Stimulated activated CD4-positive, alpha-beta T cell treated with anti-CD3 and anti-CD28 coated beads, Interleukin-1b, Interleukin-23, amount 100 ng/mL, for 48 hours (primary cell): ENCODE measurements at places on chromosomes 16 and 17.

- no peak for DNase-seq
Observed at GRCh38 chr17:16325964-16326363, 27.3 kb downstream of the CENPV start.

DNA sequence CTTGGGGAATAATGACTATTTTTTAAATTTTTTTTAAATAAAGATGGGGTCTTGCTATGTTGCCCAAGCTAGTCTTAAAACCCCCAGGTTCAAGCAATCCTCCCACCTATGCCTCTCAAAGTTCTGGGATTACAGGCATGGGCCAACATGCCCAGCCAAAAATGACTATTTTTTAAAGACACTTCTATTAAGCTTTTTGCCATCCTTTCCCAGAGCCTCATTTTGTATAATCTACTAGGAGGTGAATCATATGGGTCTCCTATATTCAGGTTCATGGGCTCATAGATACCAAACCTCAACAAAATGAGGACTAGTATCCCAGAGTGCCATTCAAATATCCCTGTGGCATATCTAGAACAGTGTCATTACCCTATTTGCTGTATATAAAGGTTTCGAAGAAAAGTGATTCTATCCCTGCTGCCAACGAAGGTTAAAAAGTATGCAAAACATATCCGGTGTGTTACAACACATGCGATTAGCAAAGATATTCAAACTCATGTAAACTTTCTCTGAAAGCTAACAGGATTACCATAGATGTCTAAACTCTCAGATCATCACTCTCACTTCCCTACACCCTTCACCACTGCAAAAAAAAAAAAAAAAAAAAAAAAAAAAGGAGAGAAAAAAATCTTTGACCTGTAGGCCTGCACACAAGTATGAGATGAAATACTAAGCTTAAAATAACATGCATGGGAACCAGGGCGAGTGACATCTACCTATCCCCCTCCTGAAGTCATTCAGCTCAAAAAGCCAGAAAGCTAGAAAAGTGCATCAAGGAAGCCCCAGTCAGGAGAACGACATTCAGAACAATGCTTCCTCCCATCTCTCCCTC lies 23.5 kb downstream of the XPO6 start:
- no peak for DNase-seq

- DNase-seq = peak; percentile 27
Observed at GRCh38 chr17:63446753-63447470, 806 bp upstream of the CYB561 start.

DNA sequence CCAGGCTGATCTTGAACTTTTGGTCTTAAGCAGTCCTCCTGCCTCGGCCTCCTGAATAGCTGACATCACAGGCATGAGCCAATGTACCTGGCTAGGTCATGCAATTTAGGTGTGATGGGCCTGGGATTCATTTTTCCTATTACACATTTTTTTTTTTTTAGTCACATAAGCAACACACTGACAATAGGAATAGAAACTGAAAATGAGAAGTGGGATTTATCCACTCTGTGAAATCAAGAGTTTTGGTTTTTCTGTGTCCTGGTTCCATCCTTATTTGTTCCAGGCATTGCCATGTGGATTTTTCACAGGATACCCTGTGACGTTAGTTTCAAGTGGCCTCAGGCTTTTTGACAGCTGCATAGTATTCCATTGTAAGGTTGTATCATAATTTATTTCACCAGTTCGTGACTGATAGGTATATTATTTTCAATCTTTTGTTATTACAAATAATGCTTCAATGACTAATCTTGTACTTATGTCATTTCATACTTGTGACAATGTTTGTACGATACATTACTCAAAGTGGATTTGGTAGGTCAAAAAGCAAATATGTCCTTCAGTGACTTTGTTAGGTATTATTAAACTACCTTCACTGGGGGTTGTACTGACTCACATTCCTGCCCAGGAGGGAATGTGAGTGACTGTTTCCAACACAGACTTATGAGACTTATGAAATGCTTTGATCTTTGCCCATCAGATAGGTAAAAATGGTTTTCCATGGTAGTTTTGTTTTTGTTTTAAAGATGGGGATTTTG lies 10.6 kb downstream of the ADCY7 start:
- no peak for DNase-seq

GRCh38 chr16:47320546-47321310 lies 140.1 kb downstream of the ITFG1 start:
- DNase-seq = no peak

- peak; percentile 64 for DNase-seq
Observed at GRCh38 chr17:32519228-32520103, 32.7 kb downstream of the CDK5R1 start.

- DNase-seq = no peak
Observed at GRCh38 chr17:80822021-80822699, 169.5 kb upstream of the CHMP6 start.

GRCh38 chr16:311725-312124 lies 28.8 kb downstream of the PDIA2 start:
- no peak for DNase-seq

DNA sequence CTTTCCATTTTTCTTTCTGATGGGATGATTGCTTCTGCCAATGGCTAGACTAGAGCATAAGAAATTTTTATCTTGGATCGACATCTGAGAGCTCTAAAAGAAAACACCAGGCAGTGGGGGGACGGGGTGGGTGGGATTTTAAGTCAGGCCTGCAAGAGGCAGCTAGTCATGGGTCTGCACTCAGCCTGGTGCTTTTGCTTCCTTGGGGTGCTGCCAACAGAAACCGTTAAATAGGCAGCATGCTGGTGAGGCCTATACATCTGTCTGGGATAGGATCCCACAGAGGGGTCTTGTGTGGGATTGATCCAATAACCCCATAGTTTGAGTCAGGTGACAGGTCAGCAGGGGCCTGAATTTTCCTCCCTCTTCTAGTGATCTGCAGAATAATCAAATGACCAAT lies 26.9 kb downstream of the ZNRF1 start:
- no peak for DNase-seq

- no peak for DNase-seq
Observed at GRCh38 chr16:64469906-64470702, 651.8 kb downstream of the CDH11 start.

DNA sequence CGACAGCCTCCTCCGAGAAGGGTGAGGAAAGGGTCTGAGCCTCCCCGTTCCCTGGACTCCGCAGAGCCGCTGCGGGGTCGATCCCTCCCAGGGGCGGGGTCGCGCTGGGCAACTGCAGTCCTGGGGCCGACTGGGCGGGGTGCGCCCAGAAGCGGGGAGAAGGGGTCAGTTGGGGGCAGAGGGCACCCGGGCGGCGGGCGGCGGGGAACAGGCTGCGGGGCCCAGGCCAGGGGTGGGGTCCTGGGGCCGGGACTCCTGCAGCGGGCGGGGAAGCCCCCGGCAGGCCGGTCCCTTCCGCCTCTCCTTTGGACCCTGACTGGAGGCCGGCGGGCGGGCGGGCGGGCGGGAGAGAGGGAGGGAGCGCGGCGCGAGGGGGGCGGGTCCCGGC lies 352 bp downstream of the GGNBP2 start:
- no peak for DNase-seq

DNA sequence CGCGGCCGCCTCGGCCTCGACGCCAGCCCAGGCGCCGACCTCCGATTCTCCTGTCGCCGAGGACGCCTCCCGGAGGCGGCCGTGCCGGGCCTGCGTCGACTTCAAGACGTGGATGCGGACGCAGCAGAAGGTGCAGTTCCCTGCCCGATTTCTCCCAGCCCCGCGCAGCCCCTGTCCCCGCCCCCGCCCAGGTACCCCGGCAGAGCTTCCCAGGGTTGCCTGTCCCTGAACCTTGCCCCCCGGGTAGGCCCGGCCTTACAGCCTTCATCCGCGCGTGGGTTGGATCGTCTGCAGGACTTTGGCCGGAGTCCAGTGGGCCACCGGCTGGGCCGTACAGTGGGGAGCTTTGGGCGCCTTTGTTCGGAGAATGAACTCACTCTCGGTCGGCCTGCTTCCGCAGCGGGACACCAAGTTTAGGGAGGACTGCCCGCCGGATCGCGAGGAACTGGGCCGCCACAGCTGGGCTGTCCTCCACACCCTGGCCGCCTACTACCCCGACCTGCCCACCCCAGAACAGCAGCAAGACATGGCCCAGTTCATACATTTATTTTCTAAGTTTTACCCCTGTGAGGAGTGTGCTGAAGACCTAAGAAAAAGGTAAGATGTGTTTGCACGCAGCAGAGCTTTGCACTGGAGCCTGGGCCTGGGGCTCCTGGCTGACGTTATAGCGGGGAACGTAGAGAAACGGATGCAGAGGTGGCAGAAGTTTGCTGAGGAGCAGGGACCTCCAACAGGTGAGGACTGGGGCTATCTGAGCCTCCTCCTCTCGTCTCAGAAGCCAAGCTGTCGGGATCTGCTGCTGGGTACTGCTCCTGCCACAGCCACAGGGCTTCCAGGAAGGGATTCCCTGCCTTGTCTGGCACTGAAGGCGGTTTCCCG lies 593 bp downstream of the GFER start:
- DNase-seq = no peak

GRCh38 chr17:28326114-28326513 lies 7.1 kb downstream of the TMEM97 start:
- no peak for DNase-seq

DNA sequence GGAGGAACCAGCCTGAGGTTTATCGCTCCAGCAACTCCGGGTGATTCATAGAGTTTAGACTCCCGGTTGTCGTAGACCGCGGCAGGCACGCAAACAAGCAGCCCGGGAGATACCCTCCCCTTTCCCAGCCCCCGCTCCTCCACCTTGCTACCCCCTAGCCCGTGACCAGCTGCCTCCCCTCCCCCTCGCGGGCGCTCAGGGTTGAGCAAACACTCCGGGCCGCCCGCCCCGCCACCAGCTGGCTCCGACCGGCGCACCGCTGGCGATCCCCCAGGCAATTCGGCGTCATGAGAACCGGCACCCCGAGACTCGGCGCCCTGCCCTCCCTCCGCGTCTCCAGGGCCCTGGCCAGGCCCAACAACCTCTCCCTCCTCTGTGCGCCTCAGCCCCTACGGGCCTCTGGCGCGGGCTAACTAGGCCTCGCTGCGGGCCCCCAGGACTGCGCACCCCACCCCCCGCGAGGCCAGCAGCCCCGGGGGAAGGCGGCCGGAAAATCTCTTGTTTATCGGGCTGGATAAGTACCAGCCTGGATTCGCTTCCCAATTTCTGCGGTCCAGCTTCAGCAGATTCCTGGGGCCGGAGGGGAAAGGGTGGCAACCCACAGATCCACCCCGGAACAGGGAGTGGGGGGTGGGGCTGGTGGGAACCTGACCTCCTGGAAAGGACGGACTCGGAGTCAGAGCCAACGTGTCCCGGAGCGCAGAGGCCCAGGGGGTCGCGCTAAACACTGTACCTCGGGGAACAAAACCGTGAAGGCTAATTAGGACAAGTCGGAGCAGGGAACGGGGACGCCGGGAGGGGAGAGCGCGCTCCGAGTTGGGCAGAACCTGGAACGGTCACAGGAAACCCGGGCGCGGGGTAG lies 951 bp upstream of the GPRC5C start:
- DNase-seq = no peak

DNA sequence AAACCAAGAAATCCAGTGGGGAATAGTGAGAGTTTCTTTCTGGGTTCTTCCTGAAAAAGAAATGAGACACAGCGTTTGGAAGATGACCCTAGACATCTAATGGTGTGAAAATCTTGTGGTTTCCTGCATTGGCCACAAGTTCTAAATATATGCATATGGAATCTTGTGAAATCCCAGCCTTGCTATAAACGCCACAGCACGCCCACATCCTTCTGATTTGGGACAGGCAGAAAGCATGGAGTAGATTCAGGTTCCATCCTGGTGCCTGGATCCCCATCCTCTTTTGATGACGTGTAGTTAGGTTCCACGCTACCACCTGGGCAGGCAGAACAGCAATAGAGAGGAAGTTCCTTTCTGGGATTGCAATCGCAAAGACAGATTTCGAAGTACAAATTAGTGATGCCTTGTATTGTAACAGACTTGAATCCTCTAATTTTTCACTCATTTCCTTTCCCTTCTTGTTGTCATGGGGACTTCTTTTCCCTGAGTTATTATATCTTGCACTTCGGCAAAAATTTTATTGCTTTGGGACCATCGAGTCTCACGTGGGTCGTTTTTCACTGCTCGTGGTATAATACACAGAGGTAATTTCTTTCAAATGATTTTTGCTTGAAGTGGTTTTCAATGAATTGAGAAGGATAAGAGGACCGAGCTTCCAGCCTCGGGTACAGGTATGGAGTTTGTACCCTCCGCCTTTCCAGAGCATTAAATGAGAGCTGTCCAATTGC lies 37.6 kb downstream of the HS3ST4 start:
- no peak for DNase-seq

DNA sequence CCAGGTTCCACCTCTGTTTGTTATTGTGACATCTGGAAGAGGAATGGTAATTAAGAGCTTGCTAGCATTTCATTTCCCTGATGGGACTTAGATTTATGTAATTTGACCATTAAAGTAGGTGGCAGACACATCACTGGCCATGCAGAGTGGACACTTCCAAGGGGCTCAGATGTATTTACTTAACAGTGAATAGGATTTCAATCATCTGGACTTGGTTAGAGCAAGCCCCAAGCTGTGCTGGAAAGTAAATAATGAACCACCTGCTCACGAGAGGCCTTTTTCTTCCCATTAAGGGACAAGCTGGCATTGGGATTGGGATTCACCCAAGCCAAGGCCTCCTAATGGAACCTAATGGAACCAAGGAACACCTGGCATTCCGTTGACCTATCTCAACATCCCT lies 395.3 kb downstream of the HS3ST4 start:
- no peak for DNase-seq

- DNase-seq = no peak
Observed at GRCh38 chr16:8673611-8674412, 605 bp upstream of the ABAT start.

DNA sequence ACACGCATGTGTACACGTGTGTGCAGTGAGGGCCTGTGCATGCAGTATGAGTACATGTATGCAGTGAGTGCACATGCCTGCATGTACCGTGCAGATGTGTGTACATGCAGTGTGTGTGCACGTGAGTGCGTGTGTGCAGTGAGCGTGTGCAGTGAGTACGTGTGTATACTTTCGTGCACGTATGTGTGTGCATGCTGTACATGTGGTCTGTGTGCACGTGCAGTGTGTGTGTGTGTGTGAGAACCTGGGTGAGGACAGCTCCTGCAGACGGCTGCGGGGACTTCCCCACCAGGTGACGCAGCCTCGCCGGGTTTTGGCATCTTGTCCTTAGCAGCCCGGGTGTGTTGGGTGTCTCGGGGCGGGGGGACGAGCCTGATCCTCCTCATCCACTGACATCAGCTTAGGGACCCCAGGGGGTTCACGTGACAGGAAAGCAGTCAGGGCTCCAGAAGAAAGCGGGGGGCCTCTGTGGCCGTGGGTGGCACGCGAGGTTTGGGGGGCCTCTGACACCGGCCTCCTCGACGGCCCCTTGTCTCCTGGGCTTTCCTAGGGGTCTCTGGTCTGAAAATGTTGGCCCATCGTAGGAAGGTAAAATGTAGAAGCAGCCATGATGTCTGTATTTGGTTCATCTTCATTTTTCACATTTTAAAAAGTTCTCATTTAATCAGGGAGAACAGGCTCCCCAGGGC lies 119.6 kb upstream of the ZNF750 start:
- DNase-seq = no peak
